ENCODE measurements at places on chromosomes 2 and 18.
A peak's percentile ranks its signal among the peaks of the same experiment; 100 is the strongest.

DNA sequence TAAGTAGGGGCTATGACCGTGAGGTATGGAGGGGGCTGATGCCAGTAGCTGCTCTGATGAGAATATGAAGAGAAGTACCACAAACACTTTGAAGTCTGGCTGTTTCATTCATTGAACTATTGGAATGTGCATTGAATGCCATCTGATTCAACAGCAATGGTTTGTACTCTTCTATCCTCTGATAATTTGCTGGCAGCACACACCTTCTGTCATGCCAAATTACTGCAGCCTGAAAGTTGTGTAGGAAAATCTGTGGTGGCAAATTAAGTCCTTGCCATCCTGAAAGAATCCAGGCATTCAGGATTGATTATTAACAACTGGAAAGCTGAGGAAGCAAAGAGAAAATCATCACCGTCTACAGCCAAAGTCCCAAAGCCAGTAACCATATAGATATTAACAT, 711.2 kb downstream of the NRXN1 start:
- DNase-seq: no peak

DNA sequence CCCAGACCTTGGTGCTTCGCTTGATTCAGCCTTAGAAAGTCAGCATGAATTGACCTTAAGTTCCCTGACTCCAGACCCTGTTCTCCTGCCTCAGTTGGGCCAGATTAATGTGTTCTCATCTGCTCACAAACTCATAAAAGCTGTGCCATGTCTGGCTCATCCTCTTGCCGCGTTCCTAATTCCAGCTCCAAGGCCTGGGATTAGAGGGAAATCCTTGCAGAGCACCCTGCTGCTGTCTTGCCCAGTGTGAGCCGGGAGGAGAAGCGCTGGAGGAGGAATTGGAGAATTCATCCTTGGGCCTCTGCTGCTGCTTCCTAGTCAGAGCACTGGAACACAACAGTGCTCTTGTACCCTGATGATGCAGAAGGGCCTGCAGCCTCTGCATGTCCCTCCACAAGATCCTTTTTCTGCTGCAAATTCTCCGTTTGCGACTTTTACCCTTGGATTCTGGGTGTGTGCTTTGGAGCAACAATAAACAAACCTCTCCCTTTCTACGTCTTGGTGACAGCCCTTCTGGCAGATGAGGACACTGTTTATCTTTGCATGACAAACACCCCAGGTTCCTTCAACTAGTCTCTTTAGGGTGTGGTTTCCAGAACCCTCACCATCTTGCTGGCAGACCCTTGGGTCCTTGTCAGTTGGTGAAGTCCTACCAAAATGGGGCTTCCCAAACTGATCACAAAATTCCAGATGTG, 46.9 kb upstream of the CNGA3 start:
- no peak for DNase-seq

GRCh38 chr18:73352546-73352945, 484.8 kb upstream of the NETO1 start:
- no peak for DNase-seq

- DNase-seq: no peak
Measured at GRCh38 chr2:84841577-84841976, 39.3 kb downstream of the TRABD2A start.

DNA sequence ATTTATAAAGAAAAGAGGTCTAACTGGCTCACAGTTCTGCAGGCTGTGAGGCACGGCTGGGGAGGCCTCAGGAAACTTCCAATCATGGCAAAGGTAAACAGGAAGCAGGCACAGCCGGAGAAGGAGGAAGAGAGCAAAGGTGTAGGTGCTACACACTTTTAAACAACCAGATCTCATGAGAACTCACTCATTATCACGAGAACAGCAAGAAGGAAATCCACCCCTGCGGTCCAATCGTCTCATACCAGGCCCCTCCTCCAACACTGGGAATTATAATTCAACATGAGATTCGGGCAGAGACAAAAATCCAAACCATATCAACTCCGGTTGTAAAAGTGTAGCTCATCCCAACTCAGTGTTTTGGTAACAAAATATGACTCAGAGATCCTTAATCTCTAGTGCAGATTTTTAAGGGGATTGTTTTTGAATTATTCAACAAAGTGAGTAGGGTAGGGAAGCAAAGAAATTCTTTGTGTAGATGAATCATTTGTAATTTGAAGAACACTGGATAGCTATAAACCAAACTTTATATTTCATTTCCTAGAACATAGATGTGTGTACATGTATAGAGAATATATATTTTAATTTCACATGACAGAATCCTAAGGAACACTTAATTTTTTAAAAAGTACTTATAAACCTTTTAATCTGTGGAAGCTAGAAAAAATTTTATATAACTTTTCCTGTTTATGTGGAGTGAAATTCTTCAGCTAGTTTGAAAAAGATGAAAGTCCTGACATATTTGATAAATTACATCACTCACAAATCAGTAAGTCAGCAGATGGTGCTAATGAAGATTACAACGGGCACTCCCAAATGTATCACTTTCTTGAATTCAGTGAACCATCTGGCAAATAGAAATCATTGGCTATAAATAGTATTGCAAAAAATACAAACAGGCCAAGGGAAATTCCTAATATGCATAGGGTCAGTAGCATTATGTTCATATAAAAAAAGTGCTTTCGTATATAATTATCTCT, 130.1 kb downstream of the OLA1 start:
- DNase-seq: no peak

DNA sequence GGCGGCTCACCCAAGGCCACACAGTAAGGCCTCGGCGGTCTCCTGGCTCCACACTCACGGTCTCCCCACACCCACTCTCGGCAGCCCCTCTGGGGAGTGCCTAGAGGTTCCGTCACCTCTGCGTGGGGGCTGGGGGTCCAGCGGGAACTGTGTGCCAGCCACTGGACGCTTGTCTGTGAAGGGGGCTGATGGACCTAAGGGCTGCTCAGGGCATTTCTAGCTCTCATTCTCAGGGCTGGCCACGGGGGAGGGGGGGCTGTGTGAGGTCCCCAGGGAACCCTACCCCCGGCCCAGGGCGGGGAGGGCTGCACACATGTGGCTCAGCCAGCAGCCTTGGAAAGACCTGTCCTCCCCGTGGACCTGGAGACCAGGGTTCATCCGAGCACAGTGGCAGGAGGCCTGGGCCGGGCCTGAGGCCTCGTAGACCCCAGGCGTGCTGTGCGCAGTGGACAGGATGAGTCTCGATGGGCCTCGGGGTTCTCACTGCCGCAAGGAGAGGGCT, 27.1 kb upstream of the ODC1 start:
- DNase-seq: no peak

DNA sequence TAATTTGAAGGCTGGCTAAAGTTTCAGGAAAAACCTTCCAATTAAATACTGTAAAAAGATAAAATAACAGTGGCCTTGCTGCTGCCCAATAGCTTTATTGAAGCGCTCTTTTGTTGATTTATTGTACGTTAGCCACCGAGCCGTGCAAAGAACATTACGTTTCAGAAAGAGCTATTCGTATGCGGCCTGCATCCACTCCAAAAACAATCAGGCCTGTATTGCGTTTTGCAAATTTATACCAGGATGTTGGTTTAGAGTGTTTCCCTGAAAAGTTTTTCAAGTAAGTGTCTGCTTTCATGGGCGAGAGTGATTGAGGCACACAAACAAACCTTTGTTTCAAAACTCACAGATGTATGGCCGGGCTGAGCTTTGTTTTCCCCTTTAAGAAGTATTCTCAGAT, 257.2 kb upstream of the SALL3 start:
- DNase-seq: no peak

DNA sequence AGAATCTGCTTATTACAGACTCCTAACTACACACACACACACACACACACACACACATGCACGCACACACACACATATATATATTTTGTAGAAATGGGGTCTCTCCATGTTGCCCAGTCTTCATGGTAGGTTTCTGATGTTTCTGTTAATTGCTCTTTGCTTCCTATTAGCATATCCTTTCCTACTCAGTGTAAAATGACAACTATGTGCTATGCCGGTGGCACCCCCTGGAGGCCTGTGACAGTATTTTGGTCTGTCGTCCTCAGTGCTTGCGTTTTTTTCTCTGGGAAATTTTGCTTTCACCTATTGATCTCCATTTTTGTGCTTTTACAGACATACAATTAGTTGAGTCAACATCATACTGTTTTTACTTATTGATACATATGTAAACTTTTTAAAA, 322.1 kb downstream of the LRRTM1 start:
- peak; percentile 10 for DNase-seq

- DNase-seq: peak; percentile 6
Measured at GRCh38 chr2:218030409-218031195, 27.8 kb upstream of the TNS1 start.

DNA sequence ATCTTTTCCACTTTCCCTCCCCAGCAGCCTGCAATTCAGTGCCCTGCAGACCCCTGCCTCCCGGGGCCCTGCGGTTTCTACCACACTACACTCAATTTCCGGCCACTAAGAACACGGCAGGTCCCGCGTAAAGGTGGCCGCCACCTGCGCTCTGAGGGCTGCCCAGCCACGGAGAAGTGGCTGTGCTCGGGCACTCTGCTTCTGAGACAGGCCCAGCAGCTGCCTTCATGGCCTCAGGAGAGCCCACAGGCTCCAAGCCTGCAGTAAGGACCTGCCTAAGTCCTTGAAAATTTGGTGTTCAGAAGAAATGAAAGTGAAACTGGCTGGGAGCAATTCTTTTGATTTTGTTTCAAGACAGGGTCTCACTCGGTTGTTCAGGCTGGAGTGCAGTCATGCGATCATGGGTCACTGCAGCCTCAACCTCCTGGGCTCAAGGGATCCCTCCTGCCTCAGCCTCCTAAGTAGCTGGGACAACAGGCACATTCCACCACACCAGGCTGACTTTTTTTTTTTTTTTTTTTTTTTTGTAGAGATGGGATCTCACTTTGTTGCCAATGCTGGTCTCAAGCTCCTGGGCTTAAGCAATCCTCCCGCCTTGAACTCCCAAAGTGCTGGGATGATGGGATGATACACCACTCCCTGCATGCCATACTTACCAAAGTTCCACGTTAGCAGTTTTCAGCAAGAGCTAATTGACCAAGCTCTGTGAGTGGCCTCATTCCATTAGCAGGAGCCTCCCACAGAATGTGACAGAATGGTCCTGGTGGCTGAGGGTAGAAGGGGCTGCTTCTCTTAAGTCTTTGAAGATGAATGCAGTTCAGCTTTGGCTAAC, 14.6 kb upstream of the ALPP start:
- DNase-seq: no peak

DNA sequence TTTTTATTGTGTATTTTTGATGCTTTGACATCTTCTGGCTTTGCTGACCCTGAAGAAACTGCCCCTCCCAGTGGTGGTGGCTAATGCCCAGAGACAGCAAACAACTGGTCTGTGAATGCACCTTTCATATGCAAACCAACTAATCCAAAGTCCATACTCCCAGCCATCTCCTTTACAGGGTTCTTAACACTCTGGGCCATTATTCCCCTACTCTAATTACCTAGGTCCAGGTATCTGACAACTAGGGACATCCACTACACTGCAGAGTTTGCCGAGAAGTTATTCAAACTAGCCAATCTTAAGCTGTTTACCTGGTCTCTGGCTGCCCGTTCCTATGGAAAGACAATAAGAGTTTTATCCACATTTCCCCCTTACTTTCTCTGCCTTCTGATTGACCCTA, 73.6 kb downstream of the FSHR start:
- DNase-seq: no peak

GRCh38 chr18:26696786-26697185, 148.4 kb upstream of the KCTD1 start:
- DNase-seq: no peak

GRCh38 chr2:317501-318424, 29.9 kb upstream of the ALKAL2 start:
- peak; percentile 20 for DNase-seq

DNA sequence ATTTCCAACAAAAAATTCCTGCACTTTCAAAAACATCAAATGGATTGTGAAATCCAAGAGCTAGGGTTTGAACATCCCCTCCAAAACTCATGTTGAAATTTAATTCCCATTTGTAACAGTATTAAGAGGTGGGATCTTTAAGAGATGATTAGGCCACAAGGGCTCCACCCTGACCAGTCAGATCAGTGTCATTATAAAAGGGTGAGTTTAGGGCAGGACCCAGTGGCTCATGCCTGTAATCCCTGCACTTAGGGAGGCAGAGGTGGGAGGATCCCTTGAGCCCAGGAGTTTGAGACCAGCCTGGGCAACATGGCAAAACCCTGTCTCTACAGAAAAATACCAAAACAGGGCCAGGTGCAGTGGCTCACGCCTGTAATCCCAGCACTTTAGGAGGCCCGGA, 8.9 kb downstream of the GTF3C2 start:
- no peak for DNase-seq

- DNase-seq: no peak
Measured at GRCh38 chr2:166331468-166331867, 44.3 kb downstream of the SCN9A start.

GRCh38 chr2:124254621-124255020, 229.5 kb downstream of the CNTNAP5 start:
- DNase-seq: no peak

- DNase-seq: no peak
Measured at GRCh38 chr2:223328578-223328977, 273.6 kb downstream of the SCG2 start.

GRCh38 chr18:36128530-36128870, 640 bp downstream of the SLC39A6 start:
- DNase-seq: peak; percentile 12

GRCh38 chr2:31067259-31067658, 71.0 kb downstream of the GALNT14 start:
- no peak for DNase-seq

DNA sequence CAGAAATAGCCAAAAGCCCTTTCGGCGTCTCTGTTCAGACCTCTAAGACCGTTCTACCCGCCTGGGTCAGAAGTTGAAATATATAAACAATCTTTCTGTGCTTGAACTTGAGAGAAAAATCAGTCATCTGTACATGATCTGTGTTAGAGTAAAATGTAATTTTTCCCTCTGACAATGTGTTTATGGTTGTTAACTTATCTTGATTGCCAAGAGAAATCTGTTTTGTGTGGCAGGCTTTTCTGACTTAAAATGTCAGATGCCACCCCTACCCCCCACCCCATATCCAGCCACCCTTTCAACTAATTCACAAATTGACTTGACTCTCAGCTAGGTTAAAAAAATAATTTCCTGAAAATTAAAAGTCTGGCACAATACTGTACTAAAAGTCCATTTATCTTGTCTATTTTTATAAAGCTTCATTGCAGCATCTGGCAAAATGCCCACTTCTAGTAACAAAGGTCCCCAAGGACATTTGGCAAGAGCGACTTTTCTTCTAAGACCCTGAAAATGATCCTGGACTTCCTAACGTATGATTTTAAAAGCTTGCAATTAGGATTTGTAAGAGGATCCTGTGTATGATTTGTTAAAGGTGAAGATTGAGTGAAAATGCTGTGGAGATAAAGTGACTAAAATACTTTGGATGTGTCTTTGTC, 304.2 kb downstream of the EPHA4 start:
- no peak for DNase-seq

DNA sequence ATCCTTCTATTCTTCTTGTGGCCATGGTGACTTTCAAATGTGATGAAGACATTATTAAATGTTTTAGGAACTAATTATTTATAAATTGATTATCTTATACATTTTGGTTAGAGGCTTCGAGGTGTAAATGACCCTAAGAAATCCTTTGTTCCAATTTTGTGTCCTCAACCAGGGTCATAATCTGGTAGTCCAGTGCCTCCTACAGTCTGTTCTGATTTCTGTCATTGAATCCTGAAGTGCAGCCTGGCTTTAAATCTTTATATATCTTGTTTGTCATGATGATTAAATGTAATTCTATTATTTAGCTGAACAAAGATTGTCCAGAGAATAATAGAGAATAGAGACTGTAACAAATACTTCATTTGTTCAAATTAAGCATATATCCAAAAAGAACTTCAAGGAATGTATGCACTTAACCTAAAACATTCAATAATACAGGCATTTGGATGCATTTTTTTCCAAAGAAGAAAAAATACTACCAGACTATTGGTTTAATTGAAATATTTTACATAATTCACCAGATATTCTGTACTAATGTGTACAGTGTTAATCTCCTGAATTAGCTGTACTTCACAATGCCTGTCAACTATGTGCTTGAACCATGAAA, 89.8 kb downstream of the PRPF40A start:
- no peak for DNase-seq
